Upper lobe of left lung (tissue), 6 donors: ENCODE measurements at places on chromosomes 12 and 14. TPM values are rescaled to one million over a fixed set of nuclear protein-coding genes. Genes with fewer than 3 reads are reported as not detected.
A peak's percentile ranks its signal among the peaks of the same experiment; 100 is the strongest.

DNA sequence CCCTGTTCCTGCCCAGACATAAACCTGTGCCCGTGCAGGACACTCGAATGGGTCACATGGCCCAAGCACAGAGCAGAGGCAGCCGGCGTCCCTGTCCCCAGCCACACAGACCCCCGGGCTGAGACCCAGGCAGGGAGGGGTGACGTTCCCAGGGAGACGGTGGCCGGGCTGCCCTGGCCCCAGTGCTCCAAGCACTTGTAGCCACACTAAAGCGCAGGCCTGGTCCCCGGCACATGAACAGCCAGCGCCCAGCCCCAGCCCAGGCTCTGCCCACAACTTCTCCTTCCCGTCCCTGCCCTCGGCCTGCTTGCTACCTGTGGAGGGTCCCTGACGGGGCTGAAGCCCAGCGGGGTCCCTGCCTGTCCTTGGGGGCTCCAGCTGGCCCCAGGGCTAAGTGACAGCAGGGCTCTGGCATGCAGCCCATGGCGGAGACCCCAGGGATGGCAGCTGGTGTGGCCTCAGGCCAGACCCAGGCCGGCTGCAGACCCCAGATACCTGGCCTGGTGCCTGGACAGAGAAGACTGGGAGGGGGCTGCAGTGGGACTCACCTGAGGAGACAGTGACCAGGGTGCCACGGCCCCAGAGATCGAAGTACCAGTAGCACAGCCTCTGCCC lies 338.4 kb downstream of the TMEM121 start:
- H3K36me3 ChIP-seq = no peaks in the 10 kb centered on the region
- no peak overlapping the region for H3K27ac ChIP-seq
- peak; percentile 76 for DNase-seq
- H3K27me3 ChIP-seq = no peaks in the 10 kb centered on the region
- no peaks in the 10 kb centered on the region for H3K4me1 ChIP-seq

DNA sequence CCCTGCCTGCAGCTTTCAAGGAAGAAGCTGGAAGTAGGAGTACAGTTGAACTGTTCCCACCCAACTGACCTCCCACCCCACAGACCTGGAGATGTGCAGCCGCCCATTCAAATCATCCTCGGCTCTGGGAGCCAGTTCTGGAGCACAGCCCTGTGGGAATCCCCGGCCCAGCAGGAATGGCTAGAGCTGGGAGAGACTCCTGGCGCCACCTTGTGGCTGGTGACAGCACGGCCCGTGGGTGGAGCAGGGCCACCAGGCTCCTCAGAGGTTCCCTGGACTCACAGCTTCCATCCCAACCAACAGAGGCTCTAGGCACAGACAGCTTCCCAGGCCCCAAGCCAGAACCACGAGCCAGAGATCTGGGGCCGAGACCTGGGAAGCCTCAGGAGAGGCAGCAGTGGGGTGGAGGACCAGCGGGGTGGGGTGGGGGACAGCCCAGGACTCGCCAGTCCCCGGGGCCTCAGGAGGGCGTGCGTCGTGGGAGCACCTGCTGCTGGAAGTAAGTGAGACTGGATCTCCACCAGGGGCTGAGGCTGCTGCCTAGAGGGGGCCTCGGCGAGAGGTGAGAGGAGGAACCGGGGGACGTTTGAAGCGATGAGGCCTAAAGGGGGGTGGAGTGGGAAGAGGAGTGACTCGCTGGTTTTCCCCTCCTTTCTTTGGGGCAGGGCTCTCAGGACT lies 43.4 kb downstream of the RNF34 start:
- no peak overlapping the region for H3K4me3 ChIP-seq
- DNase-seq = peak; percentile 86
- H3K27me3 ChIP-seq = no peaks in the 10 kb centered on the region
- H3K36me3 ChIP-seq = peaks cover 53% of the 10 kb centered on the region
- peaks cover 6% of the 10 kb centered on the region for H3K4me1 ChIP-seq

GRCh38 chr12:123886258-123886657 lies 86.4 kb downstream of the CCDC92 start:
- H3K4me1 ChIP-seq = no peaks in the 10 kb centered on the region
- H3K27me3 ChIP-seq = no peaks in the 10 kb centered on the region
- no peak overlapping the region for H3K27ac ChIP-seq
- H3K4me3 ChIP-seq = no peak overlapping the region
- no peaks in the 10 kb centered on the region for H3K36me3 ChIP-seq

GRCh38 chr14:58972233-58973017 lies 216.0 kb upstream of the DAAM1 start:
- H3K27ac ChIP-seq = no peak overlapping the region
- H3K27me3 ChIP-seq = no peaks in the 10 kb centered on the region
- H3K4me3 ChIP-seq = no peak overlapping the region
- no peaks in the 10 kb centered on the region for H3K36me3 ChIP-seq
- H3K4me1 ChIP-seq = no peaks in the 10 kb centered on the region

GRCh38 chr14:38125481-38126037 lies 82.1 kb upstream of the SSTR1 start:
- H3K4me3 ChIP-seq = no peak overlapping the region
- no peaks in the 10 kb centered on the region for H3K27me3 ChIP-seq
- no peak overlapping the region for H3K27ac ChIP-seq
- H3K36me3 ChIP-seq = no peaks in the 10 kb centered on the region
- H3K4me1 ChIP-seq = no peaks in the 10 kb centered on the region
- no peak for DNase-seq

DNA sequence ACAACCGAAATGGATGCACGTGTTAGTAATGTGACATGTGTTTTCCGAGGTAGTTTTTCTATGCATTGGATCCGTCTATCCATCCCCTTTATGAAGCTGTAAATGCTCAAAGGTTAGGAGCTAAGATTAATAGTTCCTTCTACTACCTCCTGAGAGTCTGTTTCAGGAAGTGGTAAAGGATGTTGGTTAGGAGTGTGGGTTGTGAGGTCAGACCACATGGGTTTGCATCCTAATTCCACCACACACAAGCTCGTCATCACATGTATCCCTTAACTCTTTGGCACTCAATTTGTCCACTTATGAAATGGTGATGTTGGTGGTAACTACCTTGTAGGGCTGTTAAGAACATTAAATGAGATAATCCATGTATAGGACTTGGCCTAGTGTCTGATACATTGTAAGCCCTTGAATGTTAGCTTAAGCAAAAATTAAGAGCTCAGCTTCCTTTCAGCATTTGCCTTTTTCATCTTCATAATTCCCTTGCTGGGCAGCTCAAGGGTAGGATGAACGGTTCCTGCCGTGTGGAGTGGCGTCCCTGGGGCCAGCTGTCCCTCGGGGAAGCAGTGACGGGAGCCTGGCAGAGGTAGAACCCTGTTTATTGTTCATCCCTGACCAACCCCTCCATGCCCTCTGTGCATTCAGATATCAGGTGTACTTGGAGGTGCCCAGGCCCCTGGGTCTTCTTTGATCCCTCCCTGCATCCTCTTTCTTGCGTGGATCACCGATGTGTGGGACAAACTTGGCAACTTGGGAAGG lies 52.3 kb downstream of the TSPAN9 start:
- H3K4me3 ChIP-seq = no peak overlapping the region
- no peaks in the 10 kb centered on the region for H3K27me3 ChIP-seq
- peaks cover 43% of the 10 kb centered on the region for H3K4me1 ChIP-seq
- no peak for DNase-seq
- no peak overlapping the region for H3K27ac ChIP-seq

DNA sequence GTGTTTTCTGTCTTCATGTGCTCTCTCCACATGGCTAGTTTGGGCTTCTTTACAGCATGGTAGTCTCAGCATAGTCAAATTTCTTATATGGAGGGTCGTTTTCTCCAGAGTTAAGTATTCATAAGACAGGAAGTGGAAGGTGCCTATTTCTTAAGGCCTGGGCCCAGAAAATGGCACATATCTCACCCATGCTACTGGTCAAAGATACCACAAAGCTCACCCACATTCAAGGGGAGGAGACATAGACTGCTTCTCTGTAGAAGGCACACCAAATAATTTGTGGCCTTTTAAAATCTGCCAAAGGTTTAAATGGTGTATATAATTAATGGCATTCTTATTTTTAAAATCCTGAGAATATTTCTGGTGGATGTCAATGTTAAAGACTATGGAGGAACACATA lies 44.8 kb downstream of the CCDC91 start:
- no peak for DNase-seq
- no peak overlapping the region for H3K4me3 ChIP-seq
- no peaks in the 10 kb centered on the region for H3K27me3 ChIP-seq

DNA sequence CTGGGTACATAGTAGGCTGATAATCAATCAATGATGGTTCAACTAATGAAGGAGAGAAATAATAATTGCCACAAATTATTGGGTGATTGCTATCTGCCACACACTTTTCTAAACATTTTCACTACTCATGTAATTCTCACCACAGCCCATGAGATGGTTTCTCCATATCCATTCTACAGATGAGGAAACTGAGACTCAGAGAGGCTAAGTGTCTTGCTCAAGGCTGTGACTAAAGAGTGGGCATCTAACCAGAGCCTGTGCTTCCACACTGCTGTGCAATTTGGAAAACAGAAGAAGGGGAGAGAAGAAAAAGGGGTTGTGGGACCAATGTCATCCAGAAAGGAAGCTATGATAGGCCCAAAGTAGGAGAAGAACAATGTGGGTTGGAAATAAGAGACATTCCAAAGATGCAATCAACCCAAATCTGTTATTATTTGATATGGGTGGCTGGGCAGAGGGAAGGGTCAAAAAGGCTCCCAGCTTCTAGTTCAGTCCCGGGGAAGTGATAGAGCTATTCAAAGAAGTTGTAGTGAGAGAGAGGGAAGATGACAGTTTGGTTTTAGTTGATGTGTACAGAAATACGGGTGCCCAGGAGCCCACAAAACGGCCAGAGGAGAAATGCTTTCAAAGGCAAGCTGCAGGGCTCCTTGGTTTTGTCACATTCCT lies 483 bp upstream of the NR1H4 start:
- H3K4me3 ChIP-seq = no peak overlapping the region
- no peaks in the 10 kb centered on the region for H3K4me1 ChIP-seq
- no peak for DNase-seq
- H3K27ac ChIP-seq = no peak overlapping the region
- no peaks in the 10 kb centered on the region for H3K36me3 ChIP-seq
- no peaks in the 10 kb centered on the region for H3K27me3 ChIP-seq

DNA sequence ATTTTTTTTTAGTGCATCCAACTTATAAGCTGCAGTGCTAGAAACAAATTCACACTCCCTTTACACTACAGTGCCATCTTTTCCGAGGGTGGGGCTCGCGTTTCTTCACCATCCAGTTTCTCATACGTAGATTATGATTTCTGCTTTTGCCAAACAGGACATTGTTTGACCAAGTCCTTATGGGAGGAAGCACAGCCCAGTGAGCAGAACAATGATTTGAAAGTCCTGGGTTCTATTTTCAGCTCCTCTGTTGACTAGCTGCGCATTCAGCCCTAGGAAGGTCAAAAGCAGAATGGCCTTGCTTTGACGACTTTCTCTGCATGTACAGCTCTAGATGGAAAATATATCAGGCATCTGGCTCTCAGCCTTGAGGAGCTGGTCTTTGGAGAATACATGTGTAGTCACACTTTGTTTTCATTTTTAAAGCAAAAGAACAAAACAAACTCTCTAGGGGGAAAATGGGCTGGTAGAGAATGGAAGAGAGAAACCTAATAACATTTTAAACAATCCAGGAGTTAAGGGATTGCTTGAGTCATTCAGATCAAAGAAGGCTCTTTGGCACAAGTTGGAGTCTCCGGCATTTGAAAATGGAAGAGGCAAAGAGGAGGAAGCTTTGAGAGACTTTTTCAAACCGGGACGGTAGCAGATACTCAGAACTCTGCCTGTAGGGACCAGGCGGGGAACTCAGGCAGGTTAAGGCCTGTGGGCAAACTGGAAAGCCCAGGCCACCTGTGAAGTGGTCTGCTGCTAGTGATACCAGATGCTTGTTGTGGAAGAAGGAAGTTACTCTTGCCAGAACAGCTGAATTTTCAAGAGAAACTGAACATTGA lies 257.3 kb upstream of the PLEKHG7 start:
- H3K4me1 ChIP-seq = no peaks in the 10 kb centered on the region
- DNase-seq = no peak
- H3K27me3 ChIP-seq = no peaks in the 10 kb centered on the region
- no peak overlapping the region for H3K4me3 ChIP-seq
- no peaks in the 10 kb centered on the region for H3K36me3 ChIP-seq
- peak overlapping the region; percentile 35 for H3K27ac ChIP-seq

DNA sequence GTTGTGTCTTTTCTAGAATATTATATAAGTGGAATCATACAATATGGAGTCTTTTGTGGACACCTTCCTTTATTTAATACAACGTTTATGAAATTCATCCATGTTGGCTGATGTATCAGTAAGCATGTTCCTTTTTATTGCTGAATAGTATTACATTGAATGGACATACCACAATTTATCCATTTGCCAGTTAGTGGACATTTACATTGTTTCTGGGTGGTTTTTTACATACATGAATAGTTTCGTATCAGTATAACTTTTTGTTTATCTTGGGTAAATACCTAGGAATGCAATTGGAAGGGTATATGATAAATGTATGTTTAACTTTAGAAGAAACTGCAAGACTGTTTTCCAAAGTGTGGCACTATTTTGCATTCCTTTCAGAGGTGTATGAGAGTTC lies 23.1 kb downstream of the IQSEC3 start:
- H3K4me1 ChIP-seq = no peaks in the 10 kb centered on the region
- no peaks in the 10 kb centered on the region for H3K36me3 ChIP-seq
- DNase-seq = no peak
- no peaks in the 10 kb centered on the region for H3K27me3 ChIP-seq

GRCh38 chr14:77305696-77306095 lies 15.0 kb downstream of the POMT2 start:
- no peak overlapping the region for H3K4me3 ChIP-seq
- no peaks in the 10 kb centered on the region for H3K27me3 ChIP-seq
- H3K27ac ChIP-seq = no peak overlapping the region
- peaks cover 15% of the 10 kb centered on the region for H3K4me1 ChIP-seq
- no peak for DNase-seq

DNA sequence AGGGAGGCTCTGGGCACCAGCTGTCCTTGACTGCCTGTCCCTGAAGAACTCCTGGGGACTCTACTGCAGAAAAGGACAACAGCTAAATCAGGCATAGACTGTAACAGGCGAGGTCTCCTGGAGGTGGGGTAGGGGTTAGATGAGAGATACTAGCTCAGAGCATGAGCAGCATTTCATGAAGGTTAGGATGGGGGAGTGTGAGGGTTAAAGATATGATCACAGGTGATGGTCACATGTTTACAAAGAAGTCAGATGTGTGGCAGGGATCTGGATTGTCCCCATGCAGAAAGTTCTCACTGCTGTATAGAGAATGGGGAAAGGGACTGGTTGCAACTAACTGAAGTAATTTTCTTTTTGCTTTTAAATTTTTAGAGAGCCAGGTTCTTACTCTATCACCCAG lies 26.5 kb downstream of the TMEM229B start:
- H3K4me3 ChIP-seq = no peak overlapping the region
- no peaks in the 10 kb centered on the region for H3K4me1 ChIP-seq
- H3K27me3 ChIP-seq = no peaks in the 10 kb centered on the region
- H3K27ac ChIP-seq = no peak overlapping the region

The SYT10 gene
- not detected for total RNA-seq

The GPR137C gene
- 0.43 TPM for total RNA-seq

The CD27 gene
- total RNA-seq = 3.3 TPM

The RNFT2 gene
- 3.5 TPM for total RNA-seq

The CCDC63 gene
- not detected for total RNA-seq

The CLSTN3 gene
- total RNA-seq = 111 TPM

The RBP5 gene
- total RNA-seq = 1.8 TPM

The PIK3C2G gene
- 1.0 TPM for total RNA-seq
